ENCODE measurements at places on chromosomes 13 and 19.
A peak's percentile ranks its signal among the peaks of the same experiment; 100 is the strongest.

- no peak for ATAC-seq
Measured at GRCh38 chr13:74774264-74774663, 640.1 kb upstream of the KLF12 start.

DNA sequence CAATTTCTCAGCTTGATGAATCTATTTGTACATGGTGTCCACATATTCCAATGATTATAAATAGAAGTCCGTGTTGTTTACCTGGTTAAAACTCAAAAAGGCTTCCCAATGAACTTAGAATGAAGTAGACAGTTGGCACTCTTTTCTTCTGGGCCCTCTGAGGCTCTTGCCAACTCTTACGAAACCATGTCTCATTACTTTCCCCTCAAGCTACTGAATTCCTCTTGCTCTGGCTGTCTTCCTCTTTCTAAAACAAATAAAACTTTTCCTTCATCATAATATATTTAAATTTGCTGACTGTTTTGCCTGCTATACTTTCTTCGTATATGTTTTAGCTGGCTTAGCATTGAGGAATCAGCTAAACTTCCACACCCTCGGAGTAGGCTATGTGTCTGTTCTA is 139.7 kb downstream of the SLITRK6 start:
- no peak for ATAC-seq

- no peak for ATAC-seq
Measured at GRCh38 chr13:83125791-83126190, 756.5 kb downstream of the SLITRK1 start.

GRCh38 chr13:59145381-59145780 is 1018.3 kb downstream of the DIAPH3 start:
- ATAC-seq = no peak

- ATAC-seq = no peak
Measured at GRCh38 chr13:60152904-60153303, 10.8 kb downstream of the DIAPH3 start.

- ATAC-seq = no peak
Measured at GRCh38 chr13:95154413-95154886, 146.8 kb downstream of the ABCC4 start.

GRCh38 chr13:92843549-92843948 is 383.1 kb upstream of the GPC6 start:
- no peak for ATAC-seq

GRCh38 chr13:50291611-50292010 is 276.4 kb downstream of the KCNRG start:
- no peak for ATAC-seq

DNA sequence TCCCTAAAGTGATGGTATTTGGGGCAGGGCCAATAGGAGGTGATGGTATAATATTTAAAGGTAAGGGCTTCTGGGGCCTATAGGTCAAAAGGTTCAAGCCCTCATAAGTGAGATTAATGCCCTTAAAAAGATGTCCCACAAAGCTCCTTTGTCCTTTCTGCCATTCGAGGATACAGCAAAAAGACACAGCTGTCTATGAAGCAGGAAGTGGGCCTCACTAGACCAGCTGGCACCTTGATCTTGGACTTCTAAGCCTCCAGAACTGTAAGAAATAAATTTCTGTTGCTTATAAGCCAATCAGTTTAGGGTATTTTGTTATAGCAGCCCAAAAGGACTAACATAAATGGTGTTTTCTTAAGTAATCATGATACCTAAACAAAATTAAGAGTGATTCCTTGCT is 27.2 kb upstream of the POU4F1 start:
- no peak for ATAC-seq

DNA sequence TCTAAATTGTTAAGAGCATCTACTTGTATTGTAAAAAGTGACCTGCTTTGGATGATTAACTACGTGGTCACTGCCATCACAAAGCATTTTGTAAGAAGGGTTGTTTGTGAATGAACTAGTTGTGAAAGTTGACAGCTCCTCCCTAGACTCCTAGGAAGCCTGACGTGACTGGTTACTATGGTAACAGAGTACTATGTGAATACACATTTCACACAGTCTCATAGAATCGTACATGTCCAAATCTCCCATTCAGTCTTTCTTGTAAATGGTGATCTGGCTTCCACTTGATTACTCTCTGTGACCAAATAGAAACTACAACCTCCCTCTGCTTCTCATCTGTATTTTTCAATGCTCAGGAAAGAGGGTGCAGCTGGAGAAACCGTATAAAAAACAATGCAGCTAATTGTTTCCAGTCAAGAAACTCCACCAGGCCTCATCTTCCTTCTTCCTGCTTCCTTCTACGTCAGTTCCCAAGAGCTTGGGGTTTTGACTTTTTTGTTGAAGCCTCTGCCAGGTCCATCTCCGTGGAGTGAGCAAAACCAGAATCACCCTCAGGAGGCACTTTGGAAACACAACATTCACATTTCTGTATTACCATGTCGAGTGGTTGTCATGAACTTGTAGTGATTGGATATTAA is 83.4 kb downstream of the GPC6 start:
- no peak for ATAC-seq

GRCh38 chr19:10290876-10291553 is 1.3 kb downstream of the ICAM5 start:
- peak; percentile 29 for ATAC-seq

DNA sequence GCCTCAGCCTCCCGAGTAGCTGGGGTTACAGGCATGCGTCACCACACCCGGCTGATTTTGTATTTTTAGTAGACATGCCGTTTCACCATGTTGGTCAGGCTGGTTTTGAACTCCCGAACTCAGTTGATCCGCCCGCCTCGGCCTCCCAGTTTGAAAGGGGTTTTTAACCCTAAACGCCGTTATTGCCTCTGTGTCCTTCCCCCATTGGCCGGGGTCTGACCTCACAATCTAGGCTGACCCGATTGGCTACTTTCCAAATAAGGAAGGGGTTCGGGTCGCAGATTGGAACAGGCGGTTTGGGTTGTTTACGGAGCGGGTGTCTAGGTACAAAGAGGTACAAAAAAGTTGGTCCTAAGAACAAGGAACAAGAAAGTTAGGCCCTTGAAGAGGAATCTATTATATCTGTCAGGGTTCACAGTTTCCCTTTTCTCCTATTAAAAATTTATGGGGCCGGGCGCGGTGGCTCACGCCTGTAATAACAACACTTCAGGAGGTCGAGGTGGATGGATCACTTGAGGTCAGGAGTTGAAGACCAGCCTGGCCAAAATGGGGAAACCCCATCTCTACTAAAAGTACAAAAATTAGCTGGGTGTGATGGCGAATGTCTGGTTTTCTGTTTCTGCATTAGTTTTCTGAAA is 1.0 kb downstream of the ZNF253 start:
- peak; percentile 59 for ATAC-seq

DNA sequence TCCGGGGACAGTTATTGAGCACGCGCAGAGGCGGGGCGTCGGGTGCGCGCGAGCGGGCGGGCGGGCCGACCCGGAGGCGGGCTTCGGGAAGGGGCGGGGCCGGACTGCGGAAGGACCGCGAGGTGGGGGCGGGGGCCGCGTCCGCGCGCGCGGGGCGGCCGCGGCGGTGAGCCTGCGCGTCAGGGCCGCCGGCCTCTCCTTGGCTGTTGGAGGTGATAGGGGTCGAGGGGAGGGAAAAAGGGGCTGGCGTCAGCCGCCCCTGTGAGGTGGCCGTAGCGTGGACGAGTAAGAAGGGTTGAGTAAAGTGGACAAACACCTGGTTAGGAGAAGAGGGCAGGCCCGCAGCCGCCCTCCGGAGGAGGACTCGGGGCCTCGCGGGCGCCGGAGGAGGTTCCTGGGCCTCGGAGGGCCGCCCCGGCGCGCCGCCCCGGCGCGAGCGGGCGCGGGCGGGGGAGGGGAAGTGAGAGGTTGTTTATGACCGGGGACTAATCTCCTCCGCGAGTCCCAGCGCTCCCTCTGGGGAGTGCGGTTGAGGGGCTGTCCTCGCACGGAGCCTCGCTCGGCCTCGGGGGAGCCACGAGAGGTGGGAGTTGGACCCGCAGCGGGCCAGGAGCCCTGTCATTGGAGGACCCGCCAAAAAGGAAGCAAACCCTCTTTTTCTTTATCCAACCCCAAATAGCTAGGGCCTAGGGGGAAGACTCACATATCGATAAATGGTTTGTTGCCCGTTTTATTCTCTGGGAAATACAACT is 547 bp upstream of the INTS6 start:
- peak; percentile 77 for ATAC-seq

- no peak for ATAC-seq
Measured at GRCh38 chr19:8184274-8184673, 24.9 kb upstream of the CERS4 start.

DNA sequence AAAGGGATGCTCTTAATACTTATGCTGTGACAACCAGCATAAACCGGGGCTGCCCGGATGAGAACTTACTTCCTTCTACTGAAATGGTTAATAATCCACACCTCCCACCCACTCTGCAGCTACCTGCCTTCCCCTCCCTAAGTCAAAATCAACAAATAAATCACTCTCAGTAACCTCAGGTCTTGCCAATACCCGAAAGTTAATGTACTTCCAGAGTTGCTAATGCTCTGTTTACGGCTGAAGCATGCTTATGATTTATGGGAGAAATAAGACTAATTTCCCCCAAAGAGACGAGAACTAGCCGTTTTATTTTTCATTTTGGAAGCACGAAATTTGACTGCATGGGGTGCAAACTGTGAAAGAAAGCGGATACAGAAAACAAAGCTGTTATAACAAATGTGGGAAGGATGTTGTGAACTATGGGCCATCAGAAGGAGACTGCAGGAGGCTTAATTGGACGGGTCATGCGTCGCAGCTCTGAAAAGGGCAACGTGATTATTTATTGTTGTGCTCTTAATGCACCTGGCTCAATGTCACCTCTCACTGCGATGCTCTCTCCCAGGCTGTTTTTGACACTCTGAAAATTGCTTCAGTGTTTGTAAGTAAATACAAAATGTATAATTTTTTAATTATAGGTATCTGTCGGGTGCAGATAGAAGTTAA is 114.0 kb upstream of the SLC7A1 start:
- no peak for ATAC-seq

GRCh38 chr19:10625003-10625761 is at the start of gene SLC44A2:
SLC44A2 (plus strand) TSS chr19:10625553; CDS start chr19:10625634, 81 bp downstream.
- peak; percentile 24 for ATAC-seq

Data from stimulated activated memory B cell treated with anti-CD40 and anti-IgM and Interleukin-4, amounts not matched to agents 10 μg/mL and 1 μg/mL and 100 μg/mL, for 72 hours (primary cell).